ENCODE measurements at places on chromosomes 16 and 17.

- DNase-seq, result no peak
These were observed 50.9 kb upstream of the PABPN1L start for GRCh38 chr16:88917146-88917914.

- no peak for DNase-seq
These were observed 1.9 kb downstream of the PFN1 start for GRCh38 chr17:4946312-4946976.

- no peak for DNase-seq
These were observed 533.2 kb upstream of the CDH5 start for GRCh38 chr16:65833171-65833871.

DNA sequence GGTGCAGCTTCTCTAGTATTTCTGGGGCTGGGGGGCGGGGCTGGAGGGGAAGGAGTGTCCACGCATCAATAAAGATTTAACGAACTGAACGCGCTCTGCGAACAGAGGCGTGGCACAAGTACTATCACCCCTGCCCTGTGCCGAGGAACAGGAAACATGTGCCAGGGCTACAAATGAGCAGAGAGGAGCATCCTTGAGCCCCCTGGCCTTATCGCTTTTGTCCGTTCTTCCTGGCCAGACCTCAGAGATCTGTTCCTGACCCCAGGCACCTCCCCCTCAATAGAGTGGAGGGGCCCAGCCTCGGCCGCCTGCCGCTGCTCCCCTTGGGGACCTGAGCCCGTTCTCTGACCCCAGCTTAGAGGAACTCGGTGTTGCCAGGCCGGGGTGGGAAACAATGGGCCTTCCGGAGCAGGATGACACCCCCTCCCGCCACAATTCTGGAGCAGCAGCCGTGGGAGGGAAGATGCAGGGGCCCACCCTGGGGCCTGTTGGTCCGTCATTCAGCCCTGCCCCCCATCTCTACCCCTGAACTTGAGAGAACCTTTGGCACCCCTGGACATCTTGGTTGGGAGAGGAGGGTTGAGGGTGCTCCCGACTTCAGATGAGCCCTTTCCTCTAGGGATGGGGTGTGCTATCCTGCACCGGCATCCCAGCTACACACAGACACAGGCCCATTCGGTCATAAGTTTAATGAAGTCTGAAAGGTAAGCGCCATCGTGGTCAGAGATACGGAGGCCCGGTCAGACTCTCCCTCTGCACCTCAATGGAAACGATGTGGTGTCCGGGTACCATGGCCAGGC, 1.1 kb downstream of the NAA38 start:
- no peak for DNase-seq
